Activated naive CD8-positive, alpha-beta T cell treated with anti-CD3 and anti-CD28 coated beads, Interleukin-2, amount 10 ng/mL, durations not matched to agents 7 days and 5 days (primary cell): ENCODE measurements at places on chromosomes 2 and 18. TPM values are rescaled to one million over a fixed set of nuclear protein-coding genes. Genes with fewer than 3 reads are reported as not detected.

PLB1 gene
- 0.30 TPM for total RNA-seq

RAB27B gene
- total RNA-seq, result 1.4 TPM

DNA sequence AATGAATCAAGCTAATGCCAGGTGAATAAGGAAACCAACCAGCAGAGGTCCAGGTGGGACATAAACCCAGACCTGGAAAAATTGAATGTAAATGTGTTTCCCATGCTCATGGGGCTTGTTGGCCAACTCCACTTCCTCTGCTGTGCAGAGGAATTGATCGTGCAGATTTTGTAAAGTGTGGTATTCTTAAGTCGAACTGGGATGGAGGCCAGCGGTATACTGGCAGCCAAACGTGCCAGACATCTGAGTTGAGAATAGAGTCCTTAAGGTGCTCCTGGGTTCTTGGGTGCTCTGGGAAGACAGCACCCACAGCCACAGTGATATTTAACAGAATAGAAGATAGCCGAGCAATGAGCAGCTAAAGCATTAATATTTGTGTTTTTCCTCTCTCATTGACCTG, 146.5 kb upstream of the LGALSL start:
- H3K4me1 ChIP-seq, result no peaks in the 10 kb centered on the region
- H3K27ac ChIP-seq, result no peak overlapping the region
- no peak overlapping the region for H3K4me3 ChIP-seq
- DNase-seq, result no peak
- no peaks in the 10 kb centered on the region for H3K36me3 ChIP-seq

GRCh38 chr18:62413206-62413605, 88.1 kb downstream of the TNFRSF11A start:
- H3K27me3 ChIP-seq, result no peaks in the 10 kb centered on the region
- H3K36me3 ChIP-seq, result peaks cover 8% of the 10 kb centered on the region
- no peak overlapping the region for H3K4me3 ChIP-seq
